IMR-90 (cell line): ENCODE measurements at places on chromosomes 6 and 20. TPM values are rescaled to one million over a fixed set of nuclear protein-coding genes. Genes with fewer than 3 reads are reported as not detected.

- H3K27me3 ChIP-seq: no peaks in the 10 kb centered on the region
- no peak overlapping the region for H3K27ac ChIP-seq
- H3K4me1 ChIP-seq: peaks cover 4% of the 10 kb centered on the region; the same call in 1 of the 2 replicates
- no peak overlapping the region for H3K4me3 ChIP-seq
- H3K36me3 ChIP-seq: no peaks in the 10 kb centered on the region
- peak; percentile 72 for DNase-seq
These were observed 51.1 kb downstream of the FAM83B start for GRCh38 chr6:54897462-54898189.

GRCh38 chr6:5287205-5287965, 26.1 kb downstream of the FARS2 start:
- DNase-seq: peak; percentile 88
- no peaks in the 10 kb centered on the region for H3K36me3 ChIP-seq
- no peaks in the 10 kb centered on the region for H3K27me3 ChIP-seq
- H3K4me3 ChIP-seq: no peak overlapping the region
- H3K27ac ChIP-seq: no peak overlapping the region

- H3K27ac ChIP-seq: no peak overlapping the region
- no peak for DNase-seq
- peaks cover 3% of the 10 kb centered on the region for H3K27me3 ChIP-seq
- no peaks in the 10 kb centered on the region for H3K36me3 ChIP-seq
- H3K4me3 ChIP-seq: no peak overlapping the region
- no peaks in the 10 kb centered on the region for H3K4me1 ChIP-seq
These were observed 8.2 kb upstream of the BPIFA2 start for GRCh38 chr20:33159713-33160112.

DNA sequence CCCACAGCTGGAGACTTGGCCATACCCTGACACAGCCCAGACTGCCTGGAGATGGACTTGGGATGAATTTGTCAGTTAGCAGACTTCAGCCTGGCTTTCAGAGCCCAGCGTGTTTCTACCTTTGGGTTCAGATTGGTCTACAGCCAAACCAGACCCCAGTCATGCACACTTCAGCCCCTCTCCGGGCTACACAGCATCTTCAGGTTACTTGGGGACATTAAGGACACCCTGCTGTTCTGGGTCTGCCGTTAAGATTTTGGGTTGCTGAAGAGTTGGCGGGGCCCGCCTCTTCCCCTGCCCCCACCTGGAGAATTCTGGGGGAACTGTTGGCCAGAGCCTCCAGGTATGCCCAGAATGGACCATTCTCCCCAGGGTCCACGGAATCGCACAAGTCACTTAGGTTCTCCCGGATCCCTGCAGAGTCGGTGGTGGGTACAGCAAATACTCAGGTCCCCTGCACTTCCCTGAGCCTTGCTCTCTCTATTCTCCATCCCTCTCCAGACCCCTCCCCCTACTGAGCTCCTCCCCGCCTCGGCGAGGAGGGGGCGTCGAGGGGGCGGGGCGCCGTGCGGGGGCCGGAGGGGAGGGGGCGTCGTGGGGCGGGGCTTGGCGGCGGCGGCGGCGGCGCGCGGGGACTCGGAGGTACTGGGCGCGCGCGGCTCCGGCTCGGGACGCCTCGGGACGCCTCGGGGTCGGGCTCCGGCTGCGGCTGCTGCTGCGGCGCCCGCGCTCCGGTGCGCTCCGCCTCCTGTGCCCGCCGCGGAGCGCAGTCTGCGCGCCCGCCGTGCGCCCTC, at the start of gene PTK7:
Gene PTK7 (plus strand): TSS at position 645 of the 794 bp plus-strand sequence. CDS start 175 bp downstream, outside the sequence.
- peak; percentile 54 for DNase-seq
- peaks cover 25% of the 10 kb centered on the region for H3K4me1 ChIP-seq
- peak within 1 kb of the TSS; percentile 98 for H3K27ac ChIP-seq
- peak within 1 kb of the TSS; percentile 76 for H3K4me3 ChIP-seq

DNA sequence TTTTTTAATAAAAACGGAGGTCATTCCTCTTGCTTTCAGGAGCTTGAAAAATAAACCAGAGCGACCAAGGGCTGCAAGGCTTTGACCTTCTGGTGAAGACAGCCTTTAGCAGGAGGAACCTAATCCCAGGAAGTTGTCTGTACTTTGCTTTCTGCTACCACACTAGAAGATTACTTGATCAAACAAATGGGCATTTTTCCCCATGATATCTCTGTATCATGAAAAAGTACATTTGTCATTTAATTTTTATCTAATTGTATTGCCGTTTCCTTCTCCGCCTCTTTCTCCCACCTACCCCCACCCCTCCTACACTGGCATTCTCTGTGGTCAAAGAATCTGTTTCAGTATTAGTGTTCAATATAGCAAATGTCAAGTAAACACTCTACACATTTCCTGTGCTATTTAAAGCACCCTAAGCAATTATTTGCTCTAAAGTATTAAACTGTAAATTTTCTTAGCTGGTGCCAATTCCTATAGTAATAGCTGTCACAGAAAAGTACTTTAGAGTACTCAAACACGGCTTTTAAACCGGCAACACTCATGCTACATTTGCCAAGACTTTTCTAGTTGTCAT, 29.7 kb downstream of the ATXN1 start:
- H3K36me3 ChIP-seq: peaks cover 3% of the 10 kb centered on the region; the same call in 1 of the 2 replicates
- no peak for DNase-seq
- no peak overlapping the region for H3K27ac ChIP-seq
- H3K4me1 ChIP-seq: peaks cover 13% of the 10 kb centered on the region
- H3K4me3 ChIP-seq: no peak overlapping the region
- H3K27me3 ChIP-seq: no peaks in the 10 kb centered on the region

The HM13 gene
- 46.7 and 53.2 TPM in 2 replicates for total RNA-seq
